ENCODE measurements at places on chromosomes 11 and 22. TPM values are rescaled to one million over a fixed set of nuclear protein-coding genes. Genes with fewer than 3 reads are reported as not detected.

- H3K4me3 ChIP-seq, result no peak overlapping the region
- DNase-seq, result no peak
- H3K27me3 ChIP-seq, result no peaks in the 10 kb centered on the region
- no peaks in the 10 kb centered on the region for H3K36me3 ChIP-seq
- H3K27ac ChIP-seq, result no peak overlapping the region
Observed at GRCh38 chr11:47558695-47559094, 5.8 kb upstream of the CELF1 start.

KRTAP5-11 gene
- total RNA-seq, result not detected

TMPRSS4 gene
- 169 TPM for total RNA-seq

BBS1 gene
- 71.8 TPM for total RNA-seq

DNA sequence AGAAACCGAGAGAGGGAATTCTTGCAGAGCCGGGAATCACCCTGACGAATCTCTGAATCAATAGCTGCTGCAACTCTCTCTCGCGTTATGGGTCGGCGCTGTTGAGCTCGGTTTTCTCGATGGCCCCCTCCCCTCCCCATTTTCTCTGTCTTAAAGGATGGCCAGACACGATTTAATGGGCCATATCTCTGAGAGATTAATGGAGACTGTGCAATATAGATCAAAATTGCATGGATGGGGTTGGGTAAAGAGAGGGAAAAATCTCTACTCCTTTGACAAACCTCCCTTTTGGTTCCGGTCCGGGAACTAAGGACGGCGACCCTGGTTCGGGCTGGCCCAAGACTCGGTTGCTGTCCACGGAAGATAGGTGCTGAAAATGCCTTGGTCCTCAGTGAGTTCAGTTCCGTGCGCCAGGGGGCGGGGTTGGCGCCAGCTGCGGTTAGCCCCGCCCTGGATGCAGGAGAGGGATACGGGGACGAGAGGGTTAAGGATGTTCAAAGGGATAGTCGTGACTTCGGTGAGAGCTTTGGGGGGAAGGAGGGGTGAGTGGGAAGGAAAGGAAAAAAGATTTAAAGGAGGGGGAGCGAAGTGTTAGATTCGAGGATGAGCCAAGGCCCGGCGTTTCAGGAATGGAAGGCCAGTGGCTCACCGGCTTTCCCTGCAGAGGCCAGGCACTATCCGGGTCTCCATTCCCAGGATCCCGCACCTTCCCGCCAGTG lies 103.6 kb upstream of the HSD17B12 start:
- peak overlapping the region; percentile 35 for H3K27ac ChIP-seq
- peak overlapping the region; percentile 88 for H3K4me3 ChIP-seq
- no peak for DNase-seq
- H3K27me3 ChIP-seq, result peaks cover 98% of the 10 kb centered on the region
- no peaks in the 10 kb centered on the region for H3K36me3 ChIP-seq

All from type B pancreatic cell (in vitro differentiated cells).